ENCODE measurements at places on chromosomes 3 and 15.

DNA sequence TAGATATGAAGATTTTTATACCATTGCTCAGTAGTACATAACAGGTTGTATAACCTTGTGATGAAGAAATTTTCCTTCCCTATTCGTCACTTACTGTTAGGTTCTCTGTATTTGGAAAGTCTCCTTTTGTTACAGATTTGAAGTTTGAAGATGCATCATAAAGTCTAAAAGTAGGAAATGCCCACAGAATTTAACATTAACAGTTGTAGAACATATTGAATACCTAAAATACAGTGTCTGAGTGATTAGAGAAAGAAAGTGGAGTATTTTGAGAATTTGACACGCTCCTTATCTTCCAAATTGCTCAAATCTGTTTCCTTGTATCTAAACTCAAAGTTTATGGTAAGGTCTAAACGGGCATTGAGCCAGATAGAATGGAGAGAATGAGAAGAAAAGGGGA is 111.3 kb downstream of the MBNL1 start:
- no peak for DNase-seq

DNA sequence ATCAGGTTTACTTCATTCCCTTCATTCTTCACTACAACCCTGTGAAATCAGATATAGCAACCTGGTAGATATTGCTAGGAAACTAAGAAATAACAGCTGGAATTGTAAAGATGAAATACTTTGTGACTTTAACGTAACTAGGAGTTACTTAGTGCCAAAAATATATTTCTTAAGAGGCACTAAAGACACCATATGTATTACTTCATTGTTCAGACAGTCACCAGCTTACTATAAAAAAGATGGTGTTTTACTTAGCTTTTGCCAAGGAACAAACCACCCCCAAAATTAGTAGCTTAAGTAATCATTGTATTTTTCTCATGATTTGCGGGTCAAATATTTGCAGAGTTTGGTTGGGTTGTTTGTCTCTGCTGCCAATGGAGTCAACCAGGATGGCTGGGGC is 62.5 kb downstream of the PROS1 start:
- DNase-seq, result no peak

DNA sequence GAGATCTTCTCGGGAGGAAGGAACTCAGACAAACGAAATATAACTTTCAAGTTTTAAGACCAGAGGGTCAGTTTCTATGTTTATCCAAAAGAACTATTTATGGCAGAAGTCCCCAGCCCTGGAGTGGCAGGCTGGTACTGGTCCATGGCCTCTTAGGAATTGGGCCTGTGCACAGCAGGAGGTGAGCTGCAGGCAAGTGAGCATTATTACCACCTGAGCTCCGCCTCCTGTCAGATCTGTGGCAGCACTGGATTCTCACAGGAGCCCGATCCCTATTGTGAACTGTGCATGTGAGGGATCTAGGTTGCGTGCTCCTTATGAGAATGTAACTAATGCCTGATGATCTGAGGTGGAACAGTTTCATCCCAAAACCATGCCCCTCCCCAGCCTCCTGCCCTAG is 14.3 kb upstream of the HPS3 start:
- no peak for DNase-seq

DNA sequence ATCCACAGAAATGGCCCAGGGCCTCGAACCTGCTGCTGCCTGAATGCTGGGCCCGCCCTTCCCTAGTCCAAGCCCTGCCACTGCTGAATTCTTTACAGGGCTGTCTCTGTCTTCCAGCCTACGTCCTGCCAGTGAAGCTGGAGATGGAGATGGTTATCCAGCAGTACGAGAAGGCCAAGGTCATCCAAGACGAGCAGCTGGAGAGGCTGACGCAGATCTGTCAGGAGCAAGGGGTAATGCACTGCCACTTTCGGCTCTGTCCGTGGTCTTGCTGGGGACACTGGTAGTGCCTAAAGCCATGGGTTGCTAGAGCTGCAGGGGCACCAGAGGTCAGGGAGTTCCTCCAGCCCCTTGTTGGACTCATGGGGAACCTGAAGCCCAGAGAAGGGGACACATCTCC is 115.7 kb downstream of the TMEM266 start:
- no peak for DNase-seq

Measured in MG63 (cell line).